ENCODE measurements at places on chromosomes 5 and 9.

DNA sequence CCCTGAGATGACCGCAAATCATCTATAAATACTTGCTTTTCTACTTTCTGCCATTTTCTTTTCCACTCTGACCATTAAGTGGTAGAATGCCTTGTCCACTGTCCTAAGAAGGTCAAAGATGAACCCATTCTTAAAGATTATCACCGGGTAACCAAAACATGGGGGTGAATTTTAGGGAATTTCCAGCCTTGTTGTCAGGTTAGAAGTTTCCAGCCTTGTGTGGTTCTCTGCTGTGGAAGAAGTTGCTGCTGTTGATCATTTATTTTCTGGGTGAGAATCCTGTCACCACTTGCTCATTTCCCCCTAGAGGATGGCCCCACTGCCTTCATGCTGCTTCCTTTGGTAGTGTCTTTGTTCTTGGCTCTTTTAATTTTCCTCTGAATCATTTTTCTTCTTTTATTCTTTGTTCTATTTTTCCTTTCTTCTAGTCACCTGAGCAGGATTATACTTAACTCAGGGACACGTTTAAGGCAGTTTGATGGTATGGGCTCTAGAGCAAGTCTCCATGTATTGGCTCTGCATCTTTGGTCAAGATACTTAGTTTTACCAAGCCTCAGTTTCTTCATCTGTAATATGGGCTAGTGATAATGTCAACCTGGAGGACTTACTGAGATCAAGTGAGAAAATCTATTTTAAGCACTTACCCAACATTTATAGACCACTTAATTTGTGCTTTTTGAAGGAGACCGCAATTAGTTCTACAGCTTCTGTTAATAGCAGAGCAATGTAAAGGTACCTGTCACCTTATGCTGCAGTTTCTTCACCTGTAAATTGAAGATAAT is 266.2 kb downstream of the ARHGAP26 start:
- no peak overlapping the region for H3K27ac ChIP-seq
- H3K36me3 ChIP-seq = no peaks in the 10 kb centered on the region
- no peaks in the 10 kb centered on the region for H3K4me1 ChIP-seq
- no peak for DNase-seq
- no peak overlapping the region for H3K4me3 ChIP-seq
- no peaks in the 10 kb centered on the region for H3K27me3 ChIP-seq

GRCh38 chr9:136694163-136694871 is 7.1 kb upstream of the AGPAT2 start:
- H3K27ac ChIP-seq = no peak overlapping the region
- H3K4me1 ChIP-seq = peaks cover 22% of the 10 kb centered on the region
- no peaks in the 10 kb centered on the region for H3K27me3 ChIP-seq
- DNase-seq = no peak

GRCh38 chr5:128629157-128629556 is 91.1 kb upstream of the FBN2 start:
- no peak overlapping the region for H3K27ac ChIP-seq
- no peaks in the 10 kb centered on the region for H3K4me1 ChIP-seq
- DNase-seq = no peak

GRCh38 chr9:744790-745484 is 96.6 kb upstream of the DMRT1 start:
- peaks cover 9% of the 10 kb centered on the region for H3K36me3 ChIP-seq
- no peak overlapping the region for H3K27ac ChIP-seq
- no peak overlapping the region for H3K4me3 ChIP-seq
- no peaks in the 10 kb centered on the region for H3K27me3 ChIP-seq

DNA sequence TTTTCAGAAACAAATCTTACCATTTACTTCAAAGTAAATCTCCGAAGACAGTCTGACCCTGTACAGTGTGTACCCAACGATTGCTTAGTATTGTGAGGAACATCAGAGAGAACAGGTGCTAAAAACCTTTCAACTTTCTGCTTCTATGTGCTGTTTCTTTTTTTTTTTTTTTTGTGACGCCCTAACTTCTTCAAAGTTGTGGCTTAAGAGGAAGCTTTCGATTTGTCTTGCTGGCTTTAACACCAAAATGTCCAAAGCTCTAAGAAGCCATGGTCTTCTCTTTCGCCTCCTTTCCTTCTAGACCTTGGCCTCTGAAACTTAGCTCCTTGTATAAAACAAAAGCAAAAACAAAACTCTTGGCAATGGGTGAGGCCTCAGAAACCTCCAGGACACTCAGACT is 1.2 kb downstream of the TNFSF8 start:
- DNase-seq = no peak
- H3K4me1 ChIP-seq = no peaks in the 10 kb centered on the region
- H3K4me3 ChIP-seq = no peak overlapping the region
- no peaks in the 10 kb centered on the region for H3K36me3 ChIP-seq

DNA sequence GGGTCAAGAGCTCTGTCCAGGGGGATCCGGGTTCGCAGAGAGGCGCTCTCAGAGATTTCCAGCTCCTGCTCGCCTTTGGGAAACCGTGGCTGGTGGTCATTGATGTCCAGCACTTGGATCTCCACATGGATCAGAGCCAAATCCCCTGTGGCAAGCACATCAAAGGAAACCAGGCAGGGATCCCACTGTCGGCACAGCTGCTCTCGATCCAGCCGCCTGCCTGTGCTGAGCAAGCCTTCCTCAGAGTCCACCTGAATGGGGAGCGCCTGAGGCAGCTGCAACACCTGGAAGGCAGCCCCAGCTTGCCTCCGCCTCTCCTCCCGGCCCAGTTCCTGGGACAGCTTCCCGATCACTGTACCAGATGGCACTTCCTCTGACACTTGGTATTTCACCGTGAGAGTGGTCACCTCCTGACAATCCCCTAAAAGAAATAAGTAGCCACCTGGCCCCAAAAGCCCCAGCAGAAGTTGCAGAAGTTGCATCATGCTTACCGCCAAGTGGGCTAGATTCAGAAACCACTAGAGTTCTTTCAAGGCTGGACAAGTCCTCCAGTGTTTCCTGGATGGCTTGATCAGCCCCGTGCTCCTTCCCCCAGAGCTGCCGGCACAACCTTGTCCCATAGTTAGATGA is 520 bp downstream of the PCDH12 start:
- H3K4me1 ChIP-seq = peaks cover 7% of the 10 kb centered on the region
- H3K36me3 ChIP-seq = no peaks in the 10 kb centered on the region
- no peak overlapping the region for H3K4me3 ChIP-seq
- no peak overlapping the region for H3K27ac ChIP-seq

- peaks cover 7% of the 10 kb centered on the region for H3K27me3 ChIP-seq
- no peak overlapping the region for H3K27ac ChIP-seq
- no peak for DNase-seq
- H3K4me1 ChIP-seq = peaks cover 15% of the 10 kb centered on the region
Observed at GRCh38 chr9:121609822-121610637, 41.4 kb upstream of the DAB2IP start.

DNA sequence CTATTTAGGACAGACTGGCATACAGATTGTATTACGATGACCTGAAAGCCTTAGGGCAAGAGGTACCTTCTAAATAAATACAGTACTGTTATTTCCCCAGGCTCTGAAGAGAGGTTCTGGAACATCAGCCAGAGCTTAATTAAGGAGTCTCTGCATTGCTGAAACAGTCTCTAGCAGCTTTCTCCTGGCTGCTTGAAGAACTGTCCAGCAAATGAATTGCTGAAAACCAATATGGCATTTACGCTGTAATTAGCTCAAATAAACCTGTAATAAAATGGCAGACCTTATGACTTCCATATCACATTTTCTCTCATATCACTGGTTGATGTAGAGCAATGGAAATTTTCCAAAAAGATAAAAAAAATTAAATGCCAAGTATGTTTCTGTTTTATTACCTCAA is 636.3 kb downstream of the GABRG2 start:
- H3K27me3 ChIP-seq = no peaks in the 10 kb centered on the region
- no peak overlapping the region for H3K27ac ChIP-seq
- no peak overlapping the region for H3K4me3 ChIP-seq
- DNase-seq = peak; percentile 8
- no peaks in the 10 kb centered on the region for H3K36me3 ChIP-seq

- H3K4me3 ChIP-seq = no peak overlapping the region
- no peaks in the 10 kb centered on the region for H3K36me3 ChIP-seq
- no peak for DNase-seq
- H3K27me3 ChIP-seq = no peaks in the 10 kb centered on the region
- no peaks in the 10 kb centered on the region for H3K4me1 ChIP-seq
- H3K27ac ChIP-seq = no peak overlapping the region
Observed at GRCh38 chr5:38776149-38776896, 69.5 kb upstream of the OSMR start.

DNA sequence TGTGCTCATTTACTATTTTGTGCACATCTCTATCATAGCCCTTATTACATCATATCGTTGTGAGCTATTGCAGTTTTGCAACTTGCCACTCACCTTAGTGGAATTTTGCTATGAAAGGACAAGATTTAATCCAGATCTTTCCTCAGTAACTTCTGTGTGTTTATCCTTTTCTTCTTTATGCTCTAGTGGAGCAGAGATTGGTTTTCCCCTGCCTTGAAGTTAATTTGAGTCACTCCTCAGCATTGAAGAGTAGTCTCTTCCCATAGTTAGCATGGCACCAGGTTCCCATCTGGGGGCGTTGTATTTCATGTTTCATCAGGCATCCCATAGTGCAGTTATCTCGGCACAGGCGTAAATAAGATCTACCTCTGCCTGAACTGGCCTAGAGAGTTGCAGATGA is 510.4 kb downstream of the PSAT1 start:
- no peaks in the 10 kb centered on the region for H3K27me3 ChIP-seq
- H3K36me3 ChIP-seq = no peaks in the 10 kb centered on the region
- H3K4me1 ChIP-seq = peaks cover 9% of the 10 kb centered on the region

DNA sequence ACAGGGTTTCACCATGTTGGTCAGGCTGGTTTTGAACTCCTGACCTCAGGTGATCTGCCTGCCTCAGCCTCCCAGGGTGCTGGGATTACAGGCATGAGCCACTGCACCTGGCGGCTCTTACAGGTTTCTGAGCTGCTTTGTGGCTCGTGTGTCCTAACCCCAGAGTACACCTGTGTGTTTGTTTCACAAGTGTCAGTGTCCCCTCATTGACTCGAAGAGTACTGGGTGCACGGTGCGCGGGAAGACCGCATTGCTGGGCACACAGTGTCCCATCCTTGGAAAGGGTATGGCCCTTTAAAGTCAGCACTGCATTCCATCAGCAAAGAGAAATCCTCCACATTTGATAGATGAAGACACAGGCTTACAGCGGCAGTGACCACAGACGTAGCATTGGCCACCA is 23.8 kb downstream of the NDST1 start:
- no peak overlapping the region for H3K27ac ChIP-seq
- peaks cover 1% of the 10 kb centered on the region for H3K4me1 ChIP-seq
- peaks cover 43% of the 10 kb centered on the region for H3K36me3 ChIP-seq
- H3K27me3 ChIP-seq = no peaks in the 10 kb centered on the region

DNA sequence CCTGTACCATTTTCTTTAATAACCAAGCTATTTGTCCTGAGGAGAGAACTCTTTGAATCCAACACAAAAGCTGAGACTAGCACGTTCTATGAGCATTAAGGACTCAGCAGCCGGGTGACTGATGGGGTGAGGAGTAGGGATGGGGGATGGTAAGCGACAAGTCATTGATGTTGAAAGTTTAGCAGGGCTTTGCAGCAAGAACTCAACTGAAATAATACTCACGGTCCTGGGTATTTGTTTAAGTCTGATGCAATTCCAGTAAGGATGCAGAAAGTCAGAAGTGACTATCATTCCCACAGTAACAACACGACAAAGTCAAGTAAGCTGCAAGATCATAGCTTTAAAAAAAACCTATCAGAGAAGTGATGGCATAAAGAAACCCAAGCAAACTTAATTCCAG is 131.1 kb downstream of the ACTL7B start:
- no peaks in the 10 kb centered on the region for H3K27me3 ChIP-seq
- no peak for DNase-seq
- H3K27ac ChIP-seq = no peak overlapping the region

DNA sequence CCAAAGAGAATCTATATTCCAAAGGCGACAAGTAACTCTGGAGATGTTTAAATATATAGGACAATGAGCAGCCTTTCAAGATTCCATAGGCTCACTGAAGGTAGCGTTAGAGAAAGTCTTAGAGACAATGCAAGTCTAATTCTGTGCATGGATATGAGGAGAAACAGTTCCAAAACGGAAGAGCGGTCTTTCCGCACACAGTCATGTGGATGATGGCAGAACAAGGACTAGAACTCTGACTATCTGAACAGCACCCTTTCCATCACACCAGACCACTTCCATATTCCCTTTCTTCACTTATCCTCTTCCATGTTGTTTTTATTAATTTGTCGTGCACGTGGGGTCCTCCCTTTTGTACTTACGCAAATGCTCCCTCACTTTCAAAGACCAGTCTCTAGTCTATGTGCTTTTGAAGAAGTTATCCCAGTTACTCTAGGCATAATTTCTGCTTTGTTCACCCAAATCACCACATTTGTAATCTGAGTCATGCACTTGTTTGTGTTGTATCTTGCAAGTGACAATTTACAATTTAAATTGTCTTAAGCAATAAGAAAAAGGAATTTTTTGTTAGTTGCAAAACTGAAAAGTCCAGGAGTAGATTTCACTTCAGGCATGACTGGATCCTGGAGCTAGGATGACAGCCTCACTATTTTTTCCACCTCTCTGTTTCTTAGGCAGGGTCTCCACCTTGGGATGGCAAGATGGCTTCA is 116.0 kb upstream of the ADRA1B start:
- no peaks in the 10 kb centered on the region for H3K27me3 ChIP-seq
- DNase-seq = no peak
- no peaks in the 10 kb centered on the region for H3K36me3 ChIP-seq
- H3K27ac ChIP-seq = no peak overlapping the region
- no peaks in the 10 kb centered on the region for H3K4me1 ChIP-seq

All from neuronal stem cell (in vitro differentiated cells).